ENCODE measurements at places on chromosomes 3 and 15.

DNA sequence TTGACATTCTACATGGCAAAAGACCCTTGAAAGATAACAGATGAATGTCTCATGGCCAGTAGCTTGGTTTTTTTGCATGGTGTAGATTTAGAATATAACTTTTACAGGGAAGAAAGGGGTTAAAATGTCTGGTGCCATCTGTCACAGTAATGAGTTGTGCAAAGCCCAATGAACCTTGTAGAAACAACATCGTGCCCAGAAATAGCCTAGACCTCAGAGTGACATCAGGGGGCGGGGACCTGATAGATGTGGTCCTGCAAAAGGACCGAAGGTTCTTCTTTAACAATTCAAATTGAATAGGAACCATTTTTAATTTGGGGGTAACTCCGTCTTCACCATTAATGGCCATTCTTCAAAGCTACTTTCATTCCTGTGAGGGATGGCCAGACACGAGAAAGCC lies 254.1 kb upstream of the CTDSPL start:
- no peak overlapping the region for H3K4me3 ChIP-seq
- no peak for DNase-seq
- H3K36me3 ChIP-seq, result no peaks in the 10 kb centered on the region
- no peaks in the 10 kb centered on the region for H3K4me1 ChIP-seq

GRCh38 chr3:106745344-106746168 lies 631.7 kb upstream of the CCDC54 start:
- no peak for DNase-seq
- H3K27me3 ChIP-seq, result no peaks in the 10 kb centered on the region
- no peaks in the 10 kb centered on the region for H3K4me1 ChIP-seq
- no peak overlapping the region for H3K27ac ChIP-seq
- H3K36me3 ChIP-seq, result no peaks in the 10 kb centered on the region
- H3K4me3 ChIP-seq, result no peak overlapping the region

DNA sequence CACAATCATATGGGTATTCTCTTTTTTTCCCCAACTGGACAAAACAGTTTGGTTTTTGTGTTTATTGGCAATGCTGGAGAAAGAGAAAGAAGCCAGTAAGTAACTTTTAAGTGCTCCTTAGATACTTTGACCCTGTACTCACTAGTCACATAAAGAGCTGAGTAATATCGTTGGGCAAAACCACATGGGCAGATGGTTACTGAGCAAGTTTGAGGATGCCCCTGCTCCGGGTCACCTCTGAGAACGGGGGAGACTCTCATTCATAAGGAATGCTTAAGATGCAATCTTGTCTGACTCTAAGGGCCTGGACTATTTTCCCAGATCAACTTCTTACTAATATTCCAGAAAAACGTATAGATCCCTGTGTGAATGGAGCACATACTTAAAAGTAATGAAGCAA lies 106.4 kb upstream of the SLC2A2 start:
- H3K36me3 ChIP-seq, result peaks cover 15% of the 10 kb centered on the region
- peaks cover 3% of the 10 kb centered on the region for H3K4me1 ChIP-seq
- no peak overlapping the region for H3K4me3 ChIP-seq
- DNase-seq, result no peak

DNA sequence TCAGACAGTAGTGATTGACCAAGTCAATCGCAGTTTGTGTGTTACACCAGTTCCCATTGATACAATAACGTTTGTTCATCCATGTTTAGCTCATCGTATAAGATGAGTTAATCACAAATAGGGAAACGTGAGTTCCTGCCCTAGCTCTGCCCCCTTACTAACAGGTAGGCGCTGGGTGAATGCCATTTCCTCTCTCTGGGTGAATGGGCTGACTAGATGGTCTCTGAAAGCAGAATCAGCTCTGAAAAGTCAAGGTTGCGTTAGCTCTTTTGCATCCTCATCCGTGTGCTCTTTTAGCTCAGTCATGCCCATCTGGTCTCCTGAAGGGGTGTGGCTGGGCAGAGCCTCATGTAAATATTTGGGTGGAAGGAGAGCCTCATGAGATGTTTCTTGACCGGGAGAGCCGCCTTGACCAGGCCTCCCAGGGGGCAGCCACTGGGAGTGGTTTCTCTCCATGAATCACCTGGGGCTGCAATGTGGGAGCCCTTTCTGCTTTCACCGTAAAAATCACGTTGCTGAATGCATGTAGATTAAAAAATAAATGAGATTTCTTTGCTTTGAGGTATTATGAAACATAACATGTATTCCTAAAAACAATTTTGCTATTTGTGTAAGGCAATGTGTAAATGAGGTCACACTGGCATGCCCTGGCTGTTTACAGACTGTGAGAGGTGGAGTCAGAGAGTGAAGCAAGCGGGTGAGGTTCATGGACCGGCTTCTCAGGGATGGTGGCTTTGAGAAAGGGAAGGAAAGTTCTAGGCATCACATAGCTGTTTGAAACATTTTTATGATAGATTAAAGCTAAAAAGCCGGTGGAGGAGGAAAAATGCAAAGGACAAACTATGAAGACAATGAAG lies 108.4 kb upstream of the RASGRP1 start:
- DNase-seq, result no peak
- peak overlapping the region; percentile 65 for H3K4me3 ChIP-seq
- no peaks in the 10 kb centered on the region for H3K27me3 ChIP-seq
- H3K27ac ChIP-seq, result peak overlapping the region; percentile 100
- H3K4me1 ChIP-seq, result peaks cover 65% of the 10 kb centered on the region

- H3K4me3 ChIP-seq, result no peak overlapping the region
- H3K36me3 ChIP-seq, result no peaks in the 10 kb centered on the region
- H3K27me3 ChIP-seq, result peaks cover 13% of the 10 kb centered on the region
- no peaks in the 10 kb centered on the region for H3K4me1 ChIP-seq
- no peak for DNase-seq
Measured at GRCh38 chr15:66981771-66982170, 83.6 kb upstream of the SMAD3 start.
